Cerebellar nuclear complex (tissue), 1 donor: ENCODE measurements at places on chromosomes 11 and 22.

DNA sequence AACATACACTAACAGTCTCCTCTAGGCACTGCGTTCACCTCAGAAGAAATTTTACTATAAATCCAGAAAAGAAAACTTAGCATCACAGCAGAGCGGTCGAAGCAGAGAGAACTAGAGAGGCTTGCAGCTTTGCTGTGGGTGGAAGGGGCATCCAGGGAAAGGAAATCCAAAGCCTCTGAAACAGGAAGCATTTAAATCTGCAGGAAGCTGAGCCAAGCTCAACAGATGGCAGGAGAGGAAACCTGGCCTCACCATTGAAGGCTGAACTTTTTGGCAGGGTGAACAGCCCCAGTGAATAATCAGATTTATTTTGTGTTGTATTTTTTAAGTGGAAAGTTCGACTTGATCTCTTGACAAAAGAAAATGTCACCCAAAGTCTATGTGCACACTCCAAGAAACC, 858.1 kb downstream of the OPCML start:
- DNase-seq, result peak; percentile 59

- DNase-seq, result no peak
Measured at GRCh38 chr11:71551711-71552110, 3.5 kb downstream of the KRTAP5-9 start.

DNA sequence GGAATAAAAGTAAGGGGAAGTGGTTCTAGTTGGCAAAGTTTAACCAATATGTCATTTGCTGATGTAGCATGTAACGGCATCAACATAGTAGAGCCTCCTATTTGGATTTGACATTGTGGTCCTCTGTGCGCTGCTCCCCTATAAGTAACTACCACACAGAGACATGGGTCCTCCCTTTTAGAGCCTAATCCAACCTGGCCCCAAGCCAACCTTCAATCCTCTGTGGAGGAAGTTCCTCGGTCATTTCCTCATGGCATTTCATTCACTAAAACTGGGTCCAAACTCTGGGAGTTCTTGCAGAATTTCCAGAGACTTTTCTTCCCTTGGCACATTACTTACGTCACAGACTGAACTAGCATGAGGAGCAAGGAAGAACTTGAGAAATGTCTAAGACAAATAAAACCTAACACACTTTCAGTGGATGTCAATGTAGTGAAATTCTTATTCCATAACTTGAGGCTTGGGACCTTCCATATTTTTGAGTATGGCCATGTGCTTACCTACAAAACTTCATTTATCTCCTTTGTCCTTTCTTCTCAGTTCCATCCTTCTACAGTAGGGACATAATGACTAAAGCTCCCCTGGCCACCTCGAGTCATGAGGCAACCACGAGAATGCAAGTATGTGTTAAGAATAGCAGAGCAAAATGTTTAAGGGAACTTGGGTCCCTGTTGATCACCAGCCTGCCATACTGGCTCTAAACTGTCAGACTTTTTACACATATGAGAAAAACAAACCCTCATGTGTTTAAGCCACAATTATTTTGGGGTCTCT, 34.7 kb downstream of the MMP20 start:
- no peak for DNase-seq

DNA sequence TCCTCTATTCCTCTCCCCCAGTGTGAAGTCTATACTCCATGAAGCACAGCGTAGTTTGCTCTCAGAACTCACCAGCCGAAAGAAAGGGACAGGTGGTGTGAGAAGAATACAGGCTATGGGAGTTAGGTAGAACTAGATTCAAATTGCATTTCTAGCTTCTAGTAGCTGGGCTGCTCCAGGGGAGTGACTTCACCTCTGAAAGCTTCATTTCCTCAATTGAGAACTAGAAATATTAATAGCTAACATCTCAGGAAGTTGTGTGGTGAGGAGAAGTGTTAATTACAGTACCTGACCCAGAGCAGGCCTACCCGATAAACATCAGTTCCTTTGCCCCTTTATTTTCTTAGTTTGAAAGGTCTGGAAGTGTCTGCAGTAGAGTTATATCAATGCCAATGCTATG, 484.7 kb upstream of the TENM4 start:
- no peak for DNase-seq

- DNase-seq, result no peak
Measured at GRCh38 chr11:87275176-87275575, 237.4 kb downstream of the TMEM135 start.

- no peak for DNase-seq
Measured at GRCh38 chr11:105393326-105393725, 216.5 kb upstream of the GRIA4 start.

- no peak for DNase-seq
Measured at GRCh38 chr11:66188580-66188979, 79.9 kb upstream of the RAB1B start.

DNA sequence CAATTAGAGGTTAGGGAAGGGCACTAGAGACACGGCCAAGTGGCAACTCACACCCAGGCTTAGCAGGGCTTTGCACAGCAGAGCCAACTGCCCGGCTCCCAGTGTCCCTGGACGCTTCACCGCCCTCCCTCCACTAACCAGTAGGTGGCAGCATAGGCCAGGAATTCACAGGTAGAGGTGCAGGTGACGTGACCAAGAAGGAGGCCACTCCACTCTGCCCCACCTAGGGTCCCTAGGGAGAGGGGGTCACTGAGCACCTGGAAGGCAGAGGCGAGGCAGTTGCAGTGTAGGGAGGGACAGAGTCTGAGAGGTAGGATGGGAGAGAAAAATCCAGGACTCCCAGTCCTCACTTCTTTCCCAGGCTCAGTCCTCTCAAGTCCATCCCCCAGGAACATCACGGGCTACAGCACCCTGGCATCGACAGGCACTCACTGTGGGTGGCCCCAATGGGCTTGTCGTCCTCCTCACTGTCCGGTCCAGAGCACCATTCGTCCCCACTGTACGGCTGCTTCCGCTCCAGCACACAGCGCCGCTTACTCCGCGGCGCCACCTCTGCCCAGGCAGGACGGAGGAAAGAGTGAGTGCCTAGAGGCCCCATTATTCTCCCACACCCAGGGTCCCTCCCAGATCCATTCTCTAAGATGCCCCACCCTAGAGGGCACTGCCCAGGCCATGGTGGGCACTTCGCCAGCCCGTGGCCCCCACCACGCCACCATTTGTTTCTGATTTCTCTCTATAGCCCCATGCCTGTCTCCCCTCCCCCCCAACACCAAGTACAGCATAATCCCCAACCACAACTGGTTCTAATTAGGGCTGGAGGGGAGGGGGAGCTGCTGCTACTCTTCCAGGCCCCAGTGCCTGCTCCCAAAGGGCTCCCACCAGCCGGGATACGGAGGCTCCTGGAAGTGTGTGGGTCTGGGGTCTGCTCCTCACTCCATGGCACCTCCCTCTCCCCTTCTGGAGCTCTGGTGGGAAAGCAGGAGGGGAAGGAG, 18.4 kb downstream of the BCL9L start:
- DNase-seq, result peak; percentile 91

DNA sequence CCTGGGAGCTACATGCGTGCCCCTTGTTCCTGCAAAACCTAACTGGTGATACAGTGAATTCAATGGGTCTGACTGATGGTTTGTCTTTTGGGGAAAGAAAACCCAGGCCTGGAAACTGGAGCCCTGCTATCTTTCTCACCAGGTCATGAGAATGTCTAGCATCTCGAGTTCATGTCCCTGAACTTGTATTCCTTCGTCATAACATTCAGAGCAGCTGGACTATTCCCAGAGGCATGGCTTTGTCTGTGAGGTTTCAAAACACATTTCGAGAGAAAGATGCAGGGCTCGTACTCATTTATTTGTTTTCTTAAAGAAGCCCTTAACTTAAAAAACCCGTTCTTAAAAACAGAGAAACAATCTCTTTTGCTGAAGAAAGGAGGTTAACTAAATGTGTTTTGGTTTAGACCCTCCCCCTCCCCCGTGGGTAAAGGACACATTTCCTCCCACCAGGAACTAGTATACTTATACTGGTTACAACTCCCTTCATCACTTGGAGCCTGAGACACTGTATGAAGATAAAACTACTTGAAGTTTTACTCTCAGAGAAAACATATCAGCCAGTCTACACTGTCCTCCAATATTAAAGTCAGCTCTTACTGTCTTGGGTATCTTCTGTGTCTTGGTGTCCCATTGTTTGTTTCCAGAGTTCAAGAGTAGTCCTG, 43.2 kb downstream of the ME3 start:
- no peak for DNase-seq

DNA sequence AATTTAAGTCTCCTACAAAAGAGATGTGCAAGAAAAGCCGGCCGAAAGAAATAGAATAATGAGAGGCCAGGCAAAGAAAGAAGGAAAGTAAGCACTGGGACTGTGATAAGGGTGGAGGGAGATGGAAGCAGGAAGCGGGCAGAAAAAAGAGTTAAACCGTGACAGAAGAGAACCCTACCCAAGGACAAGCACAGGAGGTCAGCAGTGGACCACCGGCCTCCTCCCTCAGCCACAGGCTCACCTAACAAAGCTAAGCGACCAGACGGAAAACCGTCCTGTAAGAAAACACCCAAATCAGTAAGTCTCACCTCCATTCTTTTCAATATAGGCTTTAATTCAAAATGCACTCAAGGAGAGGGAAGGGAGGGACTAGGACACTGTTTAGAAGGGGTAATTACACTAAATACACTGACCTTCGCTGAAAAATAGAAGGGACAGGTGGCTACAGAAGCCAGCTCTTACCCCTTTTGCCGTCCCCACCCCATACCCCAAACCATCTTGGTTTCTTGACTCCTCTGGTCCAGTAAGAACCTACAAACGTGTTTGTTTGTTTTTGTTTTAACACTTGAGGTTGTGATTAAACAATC, 1.9 kb downstream of the FAM181B start:
- no peak for DNase-seq

DNA sequence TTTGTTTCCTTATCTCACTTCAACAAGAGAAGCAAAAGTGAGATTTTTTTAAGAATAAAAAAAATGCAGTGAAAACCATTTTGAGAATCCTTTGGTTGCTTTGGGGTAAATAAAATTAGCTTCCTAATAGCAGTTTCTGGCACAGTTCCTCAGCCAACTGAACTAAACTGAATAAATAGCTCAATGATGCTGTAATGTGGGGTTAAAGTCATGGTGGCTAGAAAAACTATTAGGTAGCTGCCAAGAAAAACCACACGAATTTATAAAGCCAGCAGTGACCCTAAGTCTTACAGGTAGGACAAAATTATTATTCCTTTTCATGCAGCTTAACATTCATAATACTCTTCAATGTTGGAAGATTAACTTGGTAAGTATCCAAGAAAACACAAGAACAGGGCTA, 142.4 kb downstream of the APIP start:
- no peak for DNase-seq

DNA sequence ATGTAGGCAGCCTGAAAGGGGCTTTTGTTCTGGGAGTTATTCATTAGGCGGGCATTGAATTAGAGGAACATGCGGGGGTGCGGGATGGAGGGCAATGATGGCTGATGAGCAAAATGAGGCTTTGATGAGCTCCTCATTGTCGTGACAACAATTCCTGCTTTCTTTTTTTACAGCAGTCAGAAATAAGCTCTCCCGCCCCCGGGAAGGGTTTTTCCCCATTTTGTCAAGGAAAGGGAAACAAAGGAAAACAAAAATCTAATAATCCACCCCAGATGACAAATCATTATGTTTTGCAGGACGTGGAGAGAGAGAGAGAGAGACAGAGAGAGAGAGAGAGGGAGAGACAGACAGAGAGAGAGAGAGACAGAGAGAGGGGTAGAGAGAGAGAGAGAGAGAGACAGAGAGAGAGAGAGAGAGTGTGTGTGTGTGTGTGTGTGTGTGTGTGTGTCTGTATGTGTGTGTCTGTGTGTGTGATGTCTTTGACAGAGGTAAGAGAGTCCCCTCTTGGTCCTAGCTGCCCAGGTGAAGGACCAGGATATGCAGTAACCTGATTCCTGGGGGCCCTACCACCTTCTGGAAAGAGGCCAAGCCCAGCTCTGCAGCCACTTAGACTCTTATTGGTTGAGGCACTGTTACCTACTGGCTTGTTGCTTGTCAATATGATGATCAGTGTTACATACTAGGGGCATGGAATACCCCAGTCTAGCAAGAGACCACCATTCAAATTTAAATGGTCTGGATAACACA, 46.7 kb upstream of the PARVA start:
- no peak for DNase-seq

DNA sequence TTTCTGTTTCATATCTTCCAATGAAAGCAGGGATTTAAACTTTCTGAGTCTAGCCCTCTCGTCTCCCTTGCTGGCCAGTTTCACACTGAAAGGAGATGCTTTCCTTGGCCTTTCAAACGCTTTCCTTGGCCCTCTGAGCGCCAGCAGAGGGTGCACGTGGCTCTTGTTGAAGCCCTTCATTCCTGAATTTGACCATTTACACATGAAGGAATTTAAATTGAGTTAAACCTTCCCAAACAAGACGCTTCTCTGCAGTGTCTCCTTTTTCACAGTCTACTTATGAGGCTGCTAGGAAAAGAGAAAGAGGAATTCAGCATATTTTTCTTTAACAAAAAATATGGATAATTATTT, 21.6 kb downstream of the NNMT start:
- DNase-seq, result no peak

DNA sequence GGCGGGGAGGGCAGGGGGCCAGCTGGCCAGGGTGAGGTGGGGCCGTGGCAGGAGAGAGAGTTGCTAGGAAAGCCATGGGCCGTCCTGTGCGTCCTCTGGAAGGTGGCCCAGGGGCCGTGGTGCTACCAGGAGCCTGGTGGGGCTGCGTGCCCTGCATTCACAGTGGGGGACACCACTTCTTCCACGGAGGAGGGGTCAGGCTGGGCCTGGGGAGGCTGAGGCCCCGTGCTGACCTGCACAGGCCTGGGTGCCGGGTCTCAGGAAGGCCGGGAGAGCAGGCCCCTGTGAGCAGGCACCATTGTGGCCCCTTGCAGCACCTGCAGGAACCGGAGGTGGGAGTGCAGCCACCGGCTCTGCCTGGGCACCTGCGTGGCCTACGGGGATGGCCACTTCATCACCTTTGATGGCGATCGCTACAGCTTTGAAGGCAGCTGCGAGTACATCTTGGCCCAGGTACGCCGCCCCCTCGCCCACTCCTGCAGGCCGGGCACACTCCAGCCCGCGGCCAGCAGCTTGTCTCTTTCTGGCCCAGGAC, 12.0 kb downstream of the MUC5B start:
- DNase-seq, result no peak

GRCh38 chr11:113634940-113635575, 71.0 kb downstream of the TMPRSS5 start:
- no peak for DNase-seq

- no peak for DNase-seq
Measured at GRCh38 chr11:72886619-72887018, 72.4 kb downstream of the ATG16L2 start.

DNA sequence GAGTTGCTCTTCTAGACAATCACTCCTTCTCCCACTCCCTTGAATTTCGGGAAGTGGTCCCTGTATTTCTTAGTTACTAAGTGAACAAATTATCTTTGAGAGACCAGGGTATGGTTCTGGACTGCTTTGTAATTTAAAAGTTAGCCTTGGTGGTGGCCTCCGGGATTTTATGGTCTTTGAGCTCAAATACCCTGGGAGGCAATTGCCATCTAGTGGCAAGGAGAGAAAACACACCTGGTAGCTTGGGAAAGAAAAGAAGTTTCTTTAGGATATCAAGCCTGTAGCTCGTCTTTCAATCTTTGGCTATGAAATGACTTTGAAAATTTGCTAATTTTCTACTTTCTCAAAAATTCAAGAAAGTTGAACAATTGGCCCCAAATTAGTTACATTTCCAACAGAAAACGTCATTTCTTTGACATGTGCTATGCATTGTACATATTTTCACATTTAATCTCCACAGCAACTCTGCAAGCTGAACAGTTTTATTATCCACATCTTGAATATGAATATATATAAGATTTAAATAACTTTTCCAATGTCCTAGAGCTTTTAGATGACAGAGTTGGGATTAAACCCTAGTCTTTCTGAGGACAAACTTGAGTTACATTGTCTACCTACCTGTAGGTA, 39.1 kb downstream of the MMP27 start:
- DNase-seq, result no peak

GRCh38 chr22:41175546-41175945, 29.6 kb upstream of the L3MBTL2 start:
- no peak for DNase-seq

GRCh38 chr22:31106001-31106571, 1.3 kb downstream of the SELENOM start:
- DNase-seq, result peak; percentile 12
